ENCODE measurements at places on chromosomes 13 and 19.

GRCh38 chr19:46919324-46919723 lies 58.5 kb downstream of the ARHGAP35 start:
- DNase-seq = no peak

GRCh38 chr19:48698046-48698445 lies 2.3 kb downstream of the FUT2 start:
- DNase-seq = no peak

DNA sequence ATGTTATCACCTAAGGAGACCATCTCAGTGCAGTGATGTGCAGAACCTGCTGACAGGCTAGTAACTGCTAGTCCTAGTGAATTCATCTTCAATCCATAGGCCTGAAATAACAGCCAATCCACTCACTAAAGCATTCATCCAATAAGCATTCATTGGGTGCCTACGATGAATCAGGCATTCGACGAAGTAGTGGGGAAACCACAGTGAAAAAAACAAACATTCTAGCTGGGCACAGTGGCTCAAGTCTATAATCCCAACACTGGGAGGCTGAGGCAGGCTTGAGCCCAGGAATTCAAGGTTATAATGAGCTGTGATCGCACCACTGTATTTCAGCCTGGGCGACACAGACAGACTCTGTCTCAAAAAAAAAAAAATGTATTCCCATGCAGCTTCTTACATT lies 135.6 kb downstream of the RNF17 start:
- no peak for DNase-seq

- no peak for DNase-seq
Observed at GRCh38 chr19:3523361-3524077, 15.5 kb upstream of the TEKTIP1 start.

DNA sequence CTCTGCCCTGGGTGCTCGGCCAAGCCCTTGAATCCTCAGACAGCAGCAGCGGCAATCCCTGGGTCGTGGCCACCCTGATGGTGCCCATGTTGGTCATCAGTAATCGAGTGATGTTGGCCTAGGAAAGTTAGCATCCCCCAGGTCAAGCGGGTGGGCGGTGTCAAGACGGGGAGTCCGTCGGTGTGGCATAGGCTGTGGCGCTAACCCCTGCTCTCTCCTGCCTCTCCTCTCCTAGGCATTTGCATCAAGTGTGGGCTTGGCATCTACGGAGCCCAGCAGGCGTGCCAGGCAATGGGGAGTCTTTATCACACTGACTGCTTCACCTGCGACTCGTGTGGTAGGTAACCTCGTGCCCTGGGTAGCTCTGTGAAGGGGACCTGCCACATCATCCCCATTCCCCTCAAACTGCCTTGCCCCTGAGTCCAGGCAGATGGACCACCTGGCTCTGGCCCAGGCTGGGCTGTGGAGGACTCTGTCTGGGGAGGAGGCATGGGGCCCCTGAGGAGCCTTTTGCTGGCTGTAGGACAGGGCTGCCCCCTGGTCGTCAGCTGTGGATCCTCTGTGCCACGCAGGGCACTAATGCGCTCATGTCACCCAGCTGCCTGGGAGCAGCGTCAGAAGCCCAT lies 8.7 kb downstream of the WTIP start:
- no peak for DNase-seq

- no peak for DNase-seq
Observed at GRCh38 chr13:20684546-20684945, 19.0 kb upstream of the IL17D start.

DNA sequence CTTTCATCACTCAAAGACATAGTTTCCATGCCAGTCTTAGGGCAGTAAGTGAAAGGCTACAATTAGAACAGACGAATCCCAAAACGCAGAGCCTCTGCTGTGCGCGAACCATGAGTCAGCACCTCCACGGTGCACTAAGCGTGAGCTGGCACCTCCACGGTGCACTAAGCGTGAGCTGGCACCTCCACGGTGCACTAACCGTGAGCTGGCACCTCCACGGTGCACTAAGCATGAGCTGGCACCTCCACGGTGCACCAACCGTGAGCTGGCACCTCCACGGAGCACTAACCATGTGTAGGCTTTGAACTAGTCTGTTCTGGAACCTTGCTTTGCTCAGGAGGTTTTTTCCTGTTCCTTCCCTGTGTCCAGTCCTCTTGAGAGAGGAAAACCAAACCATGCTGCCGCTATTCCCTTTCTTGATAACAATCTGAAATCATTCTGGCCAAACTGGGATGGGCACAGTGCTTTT lies 120.6 kb downstream of the IRS2 start:
- DNase-seq = no peak

GRCh38 chr19:8445488-8446001 lies 770 bp downstream of the HNRNPM start:
- DNase-seq = no peak

DNA sequence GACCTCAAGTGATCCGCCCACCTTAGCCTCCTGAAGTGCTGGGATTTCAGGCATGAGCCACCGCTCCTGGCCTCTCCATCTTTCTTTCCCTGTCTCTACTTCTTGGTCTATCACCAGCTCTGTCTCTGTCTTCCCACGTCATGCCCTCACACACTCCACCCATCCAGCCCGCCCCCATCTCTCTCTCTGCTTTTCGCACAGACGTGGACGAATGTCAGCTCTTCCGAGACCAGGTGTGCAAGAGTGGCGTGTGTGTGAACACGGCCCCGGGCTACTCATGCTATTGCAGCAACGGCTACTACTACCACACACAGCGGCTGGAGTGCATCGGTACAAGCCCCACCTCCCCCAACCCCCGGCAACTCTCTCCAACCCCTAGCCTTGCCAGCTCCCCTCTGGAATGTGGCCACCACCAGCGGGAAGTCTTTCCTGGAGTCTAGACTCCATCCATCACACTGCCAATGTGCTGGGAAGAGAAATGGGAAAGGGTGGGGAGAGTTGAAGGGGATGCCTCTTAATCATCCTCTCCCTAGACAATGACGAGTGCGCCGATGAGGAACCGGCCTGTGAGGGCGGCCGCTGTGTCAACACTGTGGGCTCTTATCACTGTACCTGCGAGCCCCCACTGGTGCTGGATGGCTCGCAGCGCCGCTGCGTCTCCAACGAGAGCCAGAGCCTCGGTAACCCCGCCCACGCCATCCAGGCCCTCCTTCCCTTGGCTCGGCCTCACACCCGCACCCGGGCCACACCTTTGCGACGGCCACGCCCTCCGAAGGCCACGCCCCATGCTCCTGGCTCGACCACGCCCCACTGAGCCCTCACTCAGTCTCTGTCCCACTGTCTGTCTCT lies 22.5 kb downstream of the LTBP4 start:
- no peak for DNase-seq

Measured in vagina (tissue), 2 donors.